NCI-H187 (cell line): ENCODE measurements at places on chromosomes 2 and 18.
A peak's percentile ranks its signal among the peaks of the same experiment; 100 is the strongest.

DNA sequence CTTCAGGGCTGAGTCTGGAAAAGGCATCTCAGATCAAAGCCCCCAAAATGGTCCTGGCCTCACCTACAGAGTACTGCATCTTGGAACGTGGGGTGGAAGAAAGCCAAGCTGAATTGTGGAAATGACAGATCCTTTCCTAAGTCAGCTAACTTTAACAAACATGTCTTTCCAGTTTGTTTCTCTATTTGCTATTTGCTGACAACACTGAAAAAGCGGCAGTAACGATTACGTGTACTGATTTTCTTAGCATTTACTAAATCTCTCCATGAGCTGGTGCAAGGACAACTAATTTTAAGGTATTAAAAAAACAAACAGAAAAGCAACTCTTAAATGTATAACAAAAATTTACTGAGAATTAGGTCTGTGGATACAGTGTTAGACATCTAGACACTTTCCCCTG is 1.1 kb downstream of the HIBCH start:
- DNase-seq = no peak

DNA sequence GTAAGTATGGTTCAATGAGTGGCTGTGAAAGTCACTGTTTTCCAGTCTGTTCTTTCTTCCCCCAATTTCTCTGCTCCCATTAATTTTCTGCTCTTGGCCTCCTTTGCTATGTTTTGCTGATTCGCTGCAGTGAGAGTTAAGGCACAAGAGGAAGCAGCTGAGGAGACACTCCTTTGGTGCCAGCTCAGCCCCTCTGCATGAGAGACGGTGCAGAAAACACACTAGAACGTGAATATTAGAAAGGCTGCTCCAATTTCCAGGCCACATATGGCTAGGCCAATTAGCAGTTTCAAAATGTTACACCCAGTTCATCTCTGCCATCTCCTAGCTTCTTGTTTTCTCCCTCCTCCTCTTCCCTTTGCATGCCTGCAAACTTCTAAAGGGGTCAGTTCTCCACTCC is 38.9 kb downstream of the AKAIN1 start:
- DNase-seq = no peak

DNA sequence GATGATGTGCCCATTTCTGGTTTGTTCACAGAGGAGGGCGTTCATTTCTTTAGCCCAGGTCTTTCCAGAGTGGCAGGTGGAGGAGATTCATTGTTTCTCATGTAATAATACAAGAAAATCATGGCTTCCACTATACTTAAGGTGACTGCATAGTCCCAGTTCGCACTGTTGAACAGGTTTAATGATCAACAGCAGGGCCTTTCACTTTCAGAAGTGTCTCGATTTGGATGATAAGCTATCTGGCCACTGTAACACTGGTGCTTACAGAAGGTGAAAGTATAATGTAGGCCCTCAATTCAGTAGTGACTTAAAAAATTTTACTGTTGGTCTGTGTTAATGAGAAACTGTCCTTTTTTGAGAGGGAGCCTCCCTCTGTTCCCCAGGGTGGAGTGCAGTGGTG is 1.4 kb downstream of the RMC1 start:
- DNase-seq = no peak

- no peak for DNase-seq
Measured at GRCh38 chr2:71891719-71892422, 255.8 kb downstream of the CYP26B1 start.

GRCh38 chr18:8504880-8505435 is 104.3 kb upstream of the RAB12 start:
- no peak for DNase-seq

- no peak for DNase-seq
Measured at GRCh38 chr2:31853521-31853920, 157.3 kb downstream of the MEMO1 start.

- DNase-seq = no peak
Measured at GRCh38 chr2:46954951-46955571, 39.5 kb upstream of the MCFD2 start.

DNA sequence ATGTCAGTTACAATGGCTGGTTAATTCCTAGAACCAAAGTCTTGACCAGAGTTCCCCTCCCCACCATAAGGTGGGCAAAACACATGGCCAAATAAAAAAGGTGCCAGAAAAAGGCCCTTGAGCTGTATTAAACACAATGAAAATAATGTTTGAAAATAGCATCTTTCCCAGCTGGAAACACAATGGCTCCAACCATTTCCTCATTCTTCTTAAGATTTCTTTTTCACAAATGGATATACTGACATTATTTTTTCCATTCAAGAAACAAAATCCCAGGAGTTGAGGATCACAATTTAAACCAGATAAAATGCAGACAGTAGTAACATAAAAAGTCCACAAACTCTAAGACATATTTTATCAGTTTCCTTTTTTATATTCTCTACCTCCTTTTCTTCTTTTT is 143.8 kb downstream of the EXOC6B start:
- DNase-seq = no peak

- DNase-seq = no peak
Measured at GRCh38 chr2:207217442-207217841, 51.7 kb upstream of the KLF7 start.

DNA sequence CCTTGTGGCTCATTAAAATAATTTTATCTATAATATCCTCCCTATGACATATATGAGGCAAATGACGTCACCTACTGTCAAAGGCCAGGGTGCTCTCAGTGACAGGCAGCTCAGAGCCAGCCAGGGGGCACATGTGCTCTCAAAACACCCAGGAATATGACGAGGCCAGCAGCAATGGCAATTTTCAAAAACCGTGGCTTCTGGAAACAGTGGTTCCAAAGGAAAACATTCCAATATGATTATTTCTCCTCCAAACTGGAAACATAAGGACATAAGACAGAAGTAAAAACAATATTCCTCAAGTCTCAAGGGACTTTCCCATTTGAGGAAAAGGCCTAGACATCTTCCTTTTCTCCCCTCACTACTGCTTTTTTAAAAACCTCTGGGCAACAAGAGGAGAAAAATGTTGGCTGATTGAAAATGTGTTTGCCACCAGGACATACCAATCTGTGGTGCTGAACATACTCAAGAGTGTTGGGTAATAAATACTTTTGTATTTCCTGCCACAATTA is 40.8 kb downstream of the RNF152 start:
- no peak for DNase-seq

GRCh38 chr2:99832926-99833325 is 309.5 kb downstream of the AFF3 start:
- DNase-seq = no peak

GRCh38 chr2:102337481-102338386 is 17.9 kb upstream of the IL18R1 start:
- DNase-seq = no peak

DNA sequence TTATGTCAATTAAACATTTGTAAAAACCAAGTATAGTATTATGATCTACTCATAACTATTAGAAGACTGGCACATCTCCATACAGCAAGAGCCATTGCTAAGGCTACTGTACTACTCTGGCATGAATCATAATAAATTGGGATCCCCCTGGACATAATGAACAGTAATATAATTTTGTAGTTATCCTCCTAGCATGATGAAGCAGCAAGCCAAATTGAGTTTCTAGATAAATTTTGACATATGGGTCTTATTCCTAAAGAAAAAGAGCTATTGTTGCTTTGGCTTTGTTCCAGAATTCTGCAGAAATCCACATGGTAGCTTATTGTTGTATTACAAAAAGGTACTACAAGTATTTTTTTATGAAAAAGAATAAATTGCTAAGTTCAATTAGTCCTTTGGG is 204.3 kb downstream of the CAMKMT start:
- DNase-seq = no peak

- no peak for DNase-seq
Measured at GRCh38 chr2:120432293-120432975, 86.5 kb downstream of the INHBB start.

GRCh38 chr2:178514664-178515063 is 34.4 kb downstream of the PLEKHA3 start:
- DNase-seq = no peak

DNA sequence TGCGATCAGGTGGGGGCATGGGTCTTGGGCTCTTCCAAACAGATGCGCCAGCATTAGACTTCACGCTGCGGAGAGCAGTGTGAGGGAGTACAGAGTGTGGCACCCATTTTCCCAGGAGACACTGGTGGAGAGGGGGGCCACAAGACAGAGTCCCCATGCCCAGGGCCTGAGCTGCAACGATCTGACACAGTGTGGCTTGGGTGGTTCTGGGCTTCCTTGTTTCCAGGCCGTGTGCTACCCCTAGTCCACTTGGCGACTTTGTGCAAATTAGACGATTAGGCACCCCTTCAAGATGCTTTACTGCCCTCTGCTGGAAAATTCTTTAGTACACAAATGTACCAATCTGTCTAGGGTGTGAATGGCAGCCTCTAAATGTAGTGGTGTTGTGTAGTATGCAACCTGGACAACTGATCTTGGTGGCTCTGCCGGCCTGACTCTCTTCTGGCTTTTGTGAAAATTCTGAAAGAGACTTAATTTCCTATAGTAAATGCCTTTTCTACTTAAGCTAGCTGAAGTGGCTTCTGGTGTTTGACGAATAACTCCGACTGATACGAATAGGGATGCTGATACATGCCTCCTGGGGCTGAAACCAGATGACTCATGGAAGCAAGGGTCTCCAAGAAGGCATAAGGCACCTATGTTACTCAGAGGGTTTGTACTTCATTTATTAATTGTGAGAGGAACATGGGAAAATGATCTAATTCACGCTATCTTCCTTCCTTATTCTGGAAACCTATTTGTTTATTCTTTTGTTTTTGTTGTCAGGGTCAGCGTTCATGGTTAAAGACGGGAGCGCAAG is 92.3 kb upstream of the SMAD2 start:
- peak; percentile 53 for DNase-seq

- DNase-seq = no peak
Measured at GRCh38 chr2:46053564-46053963, 243.6 kb upstream of the EPAS1 start.

GRCh38 chr2:70937866-70938585 is 2.3 kb downstream of the ATP6V1B1 start:
- DNase-seq = no peak

DNA sequence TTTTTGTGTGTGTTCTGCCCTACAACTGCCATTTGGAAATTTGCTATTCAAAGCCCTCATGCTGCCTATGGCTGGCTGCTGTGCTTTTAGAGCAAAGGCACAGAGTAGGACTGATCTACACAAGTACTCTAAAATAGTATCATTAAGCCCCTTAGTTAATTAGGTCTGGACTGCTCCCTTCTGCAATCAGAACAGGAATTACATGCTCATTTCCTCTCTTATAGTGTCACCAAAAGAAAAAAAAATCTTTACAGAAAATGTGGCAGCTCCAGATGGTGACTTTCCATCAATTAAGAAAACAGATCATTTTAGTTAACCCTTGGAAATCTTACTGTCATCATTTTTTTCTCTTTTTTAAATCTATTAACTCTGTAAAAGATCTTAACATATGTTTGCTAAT is 337.5 kb downstream of the RIT2 start:
- no peak for DNase-seq

DNA sequence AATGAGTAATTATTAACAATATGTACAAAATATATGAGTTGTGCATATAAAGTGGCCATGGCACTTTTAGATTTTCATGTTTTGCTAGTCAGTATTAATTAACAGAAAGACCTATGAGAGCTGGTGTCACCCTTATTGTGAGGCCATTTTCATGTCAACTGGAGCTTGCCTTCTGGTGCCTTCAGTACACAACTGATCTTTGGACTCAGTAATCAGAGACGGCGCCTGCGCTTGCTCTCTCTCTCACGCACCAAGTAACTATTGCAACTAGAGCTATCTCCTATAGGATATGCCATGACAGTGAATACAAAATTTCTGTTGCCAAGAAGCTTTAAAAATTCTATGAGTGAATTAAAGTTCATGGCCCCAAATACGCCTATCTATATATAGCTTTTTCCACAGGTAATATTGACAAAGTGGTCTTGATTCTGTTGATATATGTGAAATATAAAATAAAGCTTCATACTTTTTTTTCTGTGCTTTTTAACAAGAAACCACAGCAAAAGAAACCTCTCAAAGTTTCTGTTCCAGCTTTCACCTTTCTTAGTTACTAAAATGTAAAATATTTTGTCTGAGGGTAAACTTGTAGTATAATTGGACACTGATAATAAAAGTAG is 2.9 kb downstream of the SERTAD2 start:
- DNase-seq = no peak

GRCh38 chr2:64711252-64711800 is 57.6 kb upstream of the SERTAD2 start:
- no peak for DNase-seq

DNA sequence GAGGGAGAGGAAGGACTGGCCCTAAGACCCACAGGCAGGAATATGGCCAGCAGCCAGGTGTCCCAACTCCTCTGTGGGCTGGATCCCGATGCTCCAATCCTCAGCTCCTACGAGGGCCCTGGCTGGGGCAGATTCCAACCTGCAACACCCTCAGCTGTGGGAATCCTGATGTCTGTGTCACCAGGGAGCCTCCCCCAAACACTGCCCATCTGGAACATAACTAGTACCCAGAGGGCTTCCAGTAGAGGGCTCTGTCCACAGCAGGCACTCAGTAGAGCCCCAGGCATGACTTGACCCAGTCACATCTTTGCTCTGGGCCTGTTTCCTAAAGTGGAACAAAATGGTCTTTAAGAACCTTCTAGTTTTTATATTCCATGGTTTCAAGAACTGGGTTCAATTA is 20.6 kb upstream of the LOXHD1 start:
- DNase-seq = no peak

DNA sequence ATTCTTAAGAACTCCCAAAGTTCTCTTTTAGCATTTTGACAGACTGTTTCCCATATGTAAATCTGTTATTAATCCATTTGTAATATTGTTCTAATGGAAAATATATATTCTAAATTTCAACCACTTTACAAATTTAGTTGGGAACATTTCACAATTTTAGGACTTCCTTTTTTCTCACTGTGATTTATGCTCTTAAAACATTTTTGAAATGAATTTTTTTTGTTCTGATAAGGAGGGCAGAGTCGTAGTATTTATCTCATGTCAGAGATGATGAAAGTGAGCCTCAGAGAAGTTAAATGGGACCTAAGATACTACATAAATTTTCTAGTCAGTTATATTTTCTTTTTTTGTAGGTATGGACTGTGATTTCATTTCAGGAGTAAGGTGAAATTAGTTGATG is 26.6 kb downstream of the RASGRP3 start:
- DNase-seq = no peak

- DNase-seq = peak; percentile 35
Measured at GRCh38 chr2:165681841-165682240, 112.2 kb downstream of the GALNT3 start.

DNA sequence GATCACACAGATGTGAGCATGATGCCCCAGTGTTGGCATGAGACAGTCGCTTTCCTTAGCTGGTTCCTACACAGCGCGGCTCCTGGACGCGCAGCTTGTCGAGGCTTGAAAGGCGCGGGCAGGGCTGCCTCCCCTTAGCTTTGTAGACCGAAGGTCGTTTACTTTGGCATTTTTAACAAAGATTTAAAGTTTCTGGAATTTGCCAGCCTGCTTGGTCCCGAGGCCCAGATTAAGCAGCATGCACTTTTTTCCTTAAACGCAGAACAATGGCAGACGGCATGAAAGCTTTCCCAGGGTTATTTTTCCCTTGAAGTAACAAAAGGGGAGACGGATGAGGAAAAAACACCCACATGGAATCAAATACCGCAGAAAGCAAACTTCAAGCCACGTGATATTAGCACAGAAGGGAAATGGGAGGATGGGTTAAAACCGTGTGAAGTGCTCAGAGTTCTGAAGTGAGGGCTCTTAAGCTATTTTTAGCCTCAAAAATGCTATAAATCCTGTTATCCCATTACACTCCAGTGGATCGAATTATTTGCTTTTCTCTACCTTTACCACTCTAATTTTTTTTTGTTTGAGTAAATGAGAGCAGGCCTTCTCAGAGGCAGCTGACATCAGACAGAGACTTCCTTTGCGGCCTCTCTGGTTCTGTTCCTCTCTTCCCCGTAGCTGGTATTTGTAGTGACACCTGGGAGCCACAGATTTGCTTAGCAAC is 55.7 kb downstream of the NPAS2 start:
- DNase-seq = peak; percentile 58

GRCh38 chr2:151159109-151159662 is 102.5 kb downstream of the RBM43 start:
- DNase-seq = no peak
